ENCODE measurements at places on chromosomes 12 and 14.

DNA sequence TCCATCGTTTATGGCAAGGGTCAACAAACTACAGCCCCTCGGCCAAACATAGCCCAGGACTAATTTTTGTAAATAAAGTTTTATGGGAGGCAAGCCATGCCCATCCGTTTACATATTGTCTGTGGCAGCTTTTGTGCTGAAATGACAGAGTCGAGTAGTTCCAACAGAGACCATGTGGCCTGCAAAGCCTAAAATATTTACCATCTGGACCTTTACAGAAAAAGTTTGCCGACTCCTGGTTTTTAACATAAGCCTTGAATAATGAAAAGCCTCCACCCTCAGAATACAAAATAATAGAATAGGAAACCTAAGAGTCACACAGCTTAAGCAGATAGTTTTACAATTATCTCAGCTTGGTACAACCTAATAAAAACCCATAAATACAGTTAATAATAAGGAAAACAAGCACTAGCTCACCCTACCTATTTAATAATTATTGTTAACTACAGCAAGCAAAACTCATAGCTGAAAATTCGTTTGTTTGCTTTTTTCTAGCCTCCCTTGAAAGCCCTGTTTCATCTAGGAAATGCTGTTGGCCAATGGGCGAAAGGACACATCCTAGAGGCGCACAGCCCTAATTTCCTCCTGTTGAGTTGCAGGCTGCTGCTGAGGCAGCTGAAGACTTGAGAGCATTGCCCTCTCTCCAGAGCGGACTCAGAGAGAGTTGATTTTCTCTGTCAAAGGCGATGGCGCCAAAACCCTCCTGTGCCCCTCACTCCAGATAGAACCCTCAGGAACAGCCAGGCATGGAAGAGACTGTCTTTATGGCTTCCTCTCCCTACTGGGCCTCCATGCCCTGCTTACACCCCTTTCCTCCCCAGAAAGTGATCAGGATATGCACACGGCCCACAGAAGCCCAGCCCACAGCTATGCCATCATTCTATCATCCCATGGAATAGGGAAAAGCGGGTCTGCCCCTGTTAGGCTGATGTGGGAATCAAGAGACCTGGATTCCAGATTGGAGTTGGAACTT lies 107.2 kb downstream of the DPF3 start:
- DNase-seq, result no peak

GRCh38 chr12:76337583-76337982 lies 10.6 kb downstream of the BBS10 start:
- DNase-seq, result no peak

- no peak for DNase-seq
Measured at GRCh38 chr14:93544212-93544611, 113.5 kb downstream of the UNC79 start.

DNA sequence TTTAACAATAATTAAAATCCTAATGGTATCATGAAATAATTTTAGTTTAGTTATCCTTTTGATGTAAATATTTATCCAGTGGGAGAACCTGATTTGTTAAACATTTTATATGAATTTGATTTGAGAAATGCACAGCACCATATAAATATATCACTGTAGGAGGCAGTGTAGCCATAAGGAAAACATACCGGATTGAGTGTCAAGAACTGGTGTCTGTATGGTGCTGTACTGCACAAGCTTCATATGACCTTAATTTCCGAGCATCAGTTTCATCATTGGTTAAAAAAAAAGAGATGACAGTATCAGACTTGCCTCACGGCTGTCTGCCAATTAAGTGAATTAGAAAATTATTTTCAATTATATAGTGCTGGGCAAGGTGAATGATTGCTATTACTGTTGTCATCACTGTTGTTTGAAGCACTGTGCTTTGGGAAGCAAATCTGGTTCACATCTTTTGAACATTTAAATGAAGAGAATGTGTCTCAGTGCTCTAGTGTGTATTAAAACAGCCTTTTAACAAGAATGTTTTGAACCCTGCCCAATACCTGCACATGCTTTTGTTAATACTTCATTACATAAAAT lies 72.1 kb downstream of the TMTC2 start:
- no peak for DNase-seq

- DNase-seq, result no peak
Measured at GRCh38 chr14:28057359-28058296, 709.0 kb upstream of the FOXG1 start.

DNA sequence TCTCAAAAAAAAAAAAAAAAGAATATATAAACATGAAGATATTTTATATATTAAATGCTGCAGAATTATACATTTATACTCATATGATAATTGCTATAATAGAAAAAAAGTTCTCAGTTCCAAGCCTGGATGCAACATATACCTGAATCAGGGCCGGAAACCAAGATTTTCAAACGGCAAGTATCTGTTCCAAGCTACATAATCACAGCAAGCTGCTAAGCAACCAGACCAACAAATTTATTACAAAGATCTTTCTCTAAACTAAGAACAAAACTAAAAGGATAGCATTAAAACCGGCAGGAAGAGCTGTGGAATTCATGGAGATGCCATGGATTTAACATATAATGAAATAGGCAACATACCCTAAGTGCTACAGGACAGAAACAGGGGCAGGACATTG lies 7.1 kb downstream of the RACGAP1 start:
- no peak for DNase-seq

DNA sequence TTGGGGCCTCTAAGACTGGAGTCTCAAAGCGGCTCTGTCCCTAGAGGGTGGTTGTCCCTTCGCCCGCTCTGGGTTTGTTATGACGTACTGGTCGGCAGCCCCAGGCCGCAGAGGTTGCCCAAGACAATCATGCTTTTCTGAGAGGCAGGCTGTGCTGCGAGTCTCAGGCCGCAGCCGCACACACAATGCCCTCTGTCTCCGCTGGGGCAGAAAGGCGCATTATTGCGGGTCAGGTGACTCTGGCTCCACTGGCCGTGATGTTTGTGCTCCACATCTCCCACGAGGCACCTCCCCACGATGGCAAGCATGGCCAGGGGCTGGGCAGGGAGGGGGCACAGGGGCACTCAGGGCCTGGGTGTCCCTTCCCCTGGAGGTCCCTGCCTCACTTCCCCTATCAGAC lies 21.0 kb upstream of the PLEKHG3 start:
- no peak for DNase-seq

GRCh38 chr12:13105781-13106180 lies 2.3 kb upstream of the GSG1 start:
- DNase-seq, result no peak

DNA sequence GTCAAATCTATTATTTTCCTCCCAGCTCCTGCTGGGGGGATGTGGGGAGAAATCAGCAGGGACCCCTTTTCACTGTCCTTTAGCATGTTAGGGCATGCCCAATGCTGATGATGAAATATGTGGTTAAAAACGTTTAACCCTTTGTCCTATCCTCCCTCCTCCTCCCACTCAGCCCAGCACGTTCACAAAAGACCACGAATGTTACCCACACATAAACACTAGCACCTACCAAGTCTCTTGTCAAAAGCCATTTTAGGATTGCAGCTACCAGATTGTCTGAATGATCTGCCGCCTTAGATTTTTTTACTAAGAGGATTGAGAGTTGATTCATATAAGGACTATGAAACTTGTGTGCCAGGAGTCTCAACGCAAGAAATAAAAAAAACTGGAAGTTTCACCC lies 70.4 kb downstream of the TBK1 start:
- no peak for DNase-seq

DNA sequence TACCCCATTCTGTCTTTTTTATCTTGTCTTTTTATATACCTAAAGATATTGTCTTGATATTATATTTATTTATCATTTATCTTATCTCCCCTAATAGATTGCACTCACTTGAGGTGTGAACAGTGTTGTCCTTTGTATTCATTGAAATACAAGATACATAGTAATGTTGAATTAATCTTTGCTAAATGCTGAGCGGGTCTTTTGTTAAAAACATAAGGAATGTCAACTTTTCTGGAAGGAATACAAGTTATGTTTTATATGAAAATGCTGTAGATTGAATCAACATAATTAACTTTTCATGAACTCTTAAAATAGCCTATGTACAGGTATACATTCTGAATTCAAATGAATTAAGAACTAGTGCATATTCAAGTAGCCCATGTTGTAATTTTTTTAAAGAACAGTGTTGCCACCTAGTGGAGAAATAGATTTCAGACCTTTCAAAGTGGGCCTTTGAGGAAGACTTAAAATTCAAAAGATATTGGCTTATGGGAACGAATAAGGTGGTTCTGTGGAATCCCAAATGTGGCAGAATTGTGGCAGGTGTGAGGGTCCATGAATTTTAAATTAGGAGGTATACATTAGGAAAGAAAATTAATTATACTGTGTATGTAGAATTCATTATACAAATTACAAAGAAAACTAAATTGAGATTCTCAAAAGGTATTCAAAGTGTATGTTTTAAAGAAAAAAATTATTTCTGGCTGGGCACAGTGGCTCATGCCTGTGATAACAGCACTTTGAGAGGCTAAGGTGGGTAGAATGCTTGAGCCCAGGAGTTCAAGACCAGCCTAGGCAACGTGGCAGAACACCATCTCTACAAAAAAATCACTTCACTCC lies 19.1 kb downstream of the BBOF1 start:
- DNase-seq, result no peak

GRCh38 chr12:28569698-28570411 lies 379.6 kb downstream of the CCDC91 start:
- no peak for DNase-seq

GRCh38 chr12:7935590-7936581 lies at the start of gene SLC2A3:
Gene SLC2A3 (minus strand): TSS chr12:7936187. CDS start chr12:7936034, 153 bp downstream.
- DNase-seq, result peak; percentile 53

GRCh38 chr14:31544816-31545215 lies 16.4 kb upstream of the NUBPL start:
- DNase-seq, result no peak

DNA sequence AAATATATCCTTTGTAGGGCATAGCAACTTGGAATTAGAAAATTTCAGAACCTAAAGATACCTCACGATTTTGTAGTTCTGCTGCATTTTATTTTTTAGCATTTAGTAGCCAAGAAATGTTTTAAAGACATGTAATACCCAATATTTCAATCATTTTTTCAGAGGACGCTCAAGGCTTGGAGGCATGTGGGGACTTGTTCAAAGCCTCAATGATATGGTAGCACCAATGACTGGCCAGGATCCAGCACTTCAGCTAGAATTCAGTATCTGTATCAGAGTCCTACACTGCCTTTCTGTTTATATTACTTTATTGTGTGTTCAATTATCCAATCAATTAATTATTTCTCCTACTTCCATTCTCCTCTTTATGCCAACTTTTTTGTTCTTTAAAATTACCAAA lies 154.8 kb upstream of the NEDD1 start:
- no peak for DNase-seq

DNA sequence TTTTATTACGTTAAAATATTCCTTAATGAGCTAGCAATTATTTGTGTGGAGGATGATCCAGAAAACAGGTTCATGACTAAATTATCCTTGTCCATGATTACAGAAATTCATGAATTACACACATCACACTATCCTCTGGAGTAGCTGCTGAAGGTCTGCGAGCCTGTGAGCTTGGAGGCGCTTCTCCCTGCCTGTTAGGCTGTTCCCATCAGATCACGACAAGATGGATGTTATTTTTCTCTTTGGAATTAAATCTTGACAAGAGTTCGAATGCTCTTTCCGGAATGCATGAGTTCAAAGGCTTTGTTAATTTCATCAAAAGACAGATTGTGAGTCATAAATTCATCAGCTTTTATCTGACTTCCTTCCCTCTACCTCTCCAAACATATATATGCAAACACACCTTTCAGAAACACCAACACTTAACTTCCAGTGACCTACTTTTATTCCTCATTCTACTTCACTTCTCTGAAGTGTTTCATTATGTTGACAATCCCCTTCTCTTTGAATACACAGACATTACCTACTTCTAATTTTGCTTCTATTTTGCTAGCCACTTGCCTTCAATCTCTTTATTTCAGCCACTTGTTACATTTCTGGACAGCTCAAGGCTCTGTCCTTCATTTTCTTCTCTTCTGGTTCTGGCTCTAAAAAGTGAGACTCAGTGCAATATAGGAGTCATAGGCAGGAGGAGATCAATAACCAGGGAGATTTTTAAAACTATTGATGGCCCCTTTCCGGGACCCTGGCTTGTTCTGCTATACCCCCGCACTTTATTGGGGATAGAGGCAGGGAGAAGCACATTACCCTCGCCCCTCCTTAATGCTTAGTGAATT lies 274.6 kb downstream of the BTG1 start:
- no peak for DNase-seq

DNA sequence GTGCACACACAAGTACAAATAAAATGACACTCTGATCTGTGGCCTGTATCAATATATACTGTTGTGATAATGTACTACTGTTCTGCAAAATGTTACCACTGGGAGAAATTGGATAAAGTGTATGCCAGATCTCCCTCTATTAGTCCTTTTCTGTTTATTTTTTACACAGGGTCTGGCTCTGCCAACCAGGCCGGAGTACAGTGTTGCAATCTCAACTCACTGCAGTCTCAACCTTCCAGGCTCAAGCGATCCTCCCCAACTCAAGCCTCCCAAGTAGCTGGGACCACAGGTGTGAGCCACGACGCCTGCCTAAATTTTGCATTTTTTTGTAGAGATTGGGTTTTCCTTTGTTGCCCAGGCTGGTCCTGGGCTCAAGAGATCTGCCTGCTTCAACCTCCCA lies 1.9 kb downstream of the NT5DC3 start:
- no peak for DNase-seq

DNA sequence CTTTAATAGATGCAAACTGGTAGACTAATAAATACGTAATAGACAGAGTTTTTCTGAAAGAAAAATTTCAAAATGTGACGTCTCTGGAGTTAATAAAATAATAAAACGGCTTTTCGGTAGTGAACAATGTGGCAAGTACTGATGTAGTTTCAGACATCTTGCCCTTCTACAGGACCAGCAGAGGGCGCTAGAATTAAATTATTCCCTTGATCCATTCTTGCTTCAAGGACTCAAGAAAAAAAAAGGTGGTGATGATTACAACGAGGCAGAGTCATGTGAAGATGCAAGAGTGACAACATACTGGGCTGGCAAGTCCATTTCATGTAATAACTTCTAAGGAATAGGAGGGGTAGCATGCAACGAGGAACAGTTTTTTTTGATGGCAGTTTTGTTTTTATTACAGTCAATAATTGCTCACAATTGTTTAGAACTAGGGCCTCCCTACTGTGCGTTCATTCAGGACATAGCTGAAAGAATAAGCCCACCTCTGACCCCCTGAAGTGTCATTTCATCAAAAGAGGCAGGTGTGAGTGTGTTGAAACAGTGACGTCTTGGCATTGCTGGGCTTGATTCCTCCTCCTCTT lies 101.0 kb upstream of the GZMB start:
- peak; percentile 39 for DNase-seq

DNA sequence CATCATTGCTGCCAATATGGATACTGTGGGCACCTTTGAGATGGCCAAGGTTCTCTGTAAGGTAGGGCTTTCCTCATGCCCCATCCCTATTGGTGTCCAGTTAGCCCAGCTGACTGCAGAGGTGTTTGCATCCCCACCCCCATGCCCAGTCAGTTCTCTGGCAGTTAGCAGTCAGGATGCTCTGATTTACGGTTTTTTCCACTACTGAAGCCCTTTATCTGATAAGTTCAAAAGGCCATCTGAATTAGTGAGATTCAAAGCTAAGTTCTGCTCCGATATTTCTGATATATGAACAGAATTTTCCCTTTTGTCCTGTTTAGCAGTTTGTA lies 773 bp downstream of the GMPR2 start:
- DNase-seq, result no peak

Data from GM12864 (cell line).